ENCODE measurements at places on chromosomes 7 and 10. TPM values are rescaled to one million over a fixed set of nuclear protein-coding genes. Genes with fewer than 3 reads are reported as not detected.
A peak's percentile ranks its signal among the peaks of the same experiment; 100 is the strongest.

DNA sequence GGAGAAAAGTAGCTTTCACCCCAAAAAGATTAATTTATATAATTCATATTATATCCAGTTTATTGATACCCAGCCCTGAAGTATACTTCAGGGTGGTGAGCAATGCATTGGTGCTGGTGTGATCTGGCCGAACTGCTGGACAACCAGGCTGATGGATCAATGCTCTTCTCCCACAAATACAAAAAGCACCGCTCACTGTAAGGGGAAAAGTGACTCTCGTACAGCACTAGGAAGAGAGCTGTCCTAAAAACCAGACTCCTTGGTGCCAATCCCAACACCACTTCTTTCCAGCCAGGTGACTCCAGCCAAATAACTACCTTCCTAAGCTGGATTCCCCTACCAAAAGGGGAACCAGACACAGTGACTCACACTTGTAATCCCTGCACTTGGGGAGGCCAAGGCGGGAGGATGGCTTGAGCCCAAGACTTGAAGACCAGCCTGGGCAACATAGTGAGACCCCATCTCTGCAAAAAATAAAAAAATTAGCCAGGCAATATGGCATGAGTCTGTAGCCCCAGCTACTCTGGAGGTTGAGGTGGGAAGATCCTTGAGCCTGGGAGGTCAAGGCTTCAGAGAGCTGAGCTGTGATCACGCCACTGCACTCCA, 13.1 kb upstream of the TNPO3 start:
- no peak for DNase-seq

DNA sequence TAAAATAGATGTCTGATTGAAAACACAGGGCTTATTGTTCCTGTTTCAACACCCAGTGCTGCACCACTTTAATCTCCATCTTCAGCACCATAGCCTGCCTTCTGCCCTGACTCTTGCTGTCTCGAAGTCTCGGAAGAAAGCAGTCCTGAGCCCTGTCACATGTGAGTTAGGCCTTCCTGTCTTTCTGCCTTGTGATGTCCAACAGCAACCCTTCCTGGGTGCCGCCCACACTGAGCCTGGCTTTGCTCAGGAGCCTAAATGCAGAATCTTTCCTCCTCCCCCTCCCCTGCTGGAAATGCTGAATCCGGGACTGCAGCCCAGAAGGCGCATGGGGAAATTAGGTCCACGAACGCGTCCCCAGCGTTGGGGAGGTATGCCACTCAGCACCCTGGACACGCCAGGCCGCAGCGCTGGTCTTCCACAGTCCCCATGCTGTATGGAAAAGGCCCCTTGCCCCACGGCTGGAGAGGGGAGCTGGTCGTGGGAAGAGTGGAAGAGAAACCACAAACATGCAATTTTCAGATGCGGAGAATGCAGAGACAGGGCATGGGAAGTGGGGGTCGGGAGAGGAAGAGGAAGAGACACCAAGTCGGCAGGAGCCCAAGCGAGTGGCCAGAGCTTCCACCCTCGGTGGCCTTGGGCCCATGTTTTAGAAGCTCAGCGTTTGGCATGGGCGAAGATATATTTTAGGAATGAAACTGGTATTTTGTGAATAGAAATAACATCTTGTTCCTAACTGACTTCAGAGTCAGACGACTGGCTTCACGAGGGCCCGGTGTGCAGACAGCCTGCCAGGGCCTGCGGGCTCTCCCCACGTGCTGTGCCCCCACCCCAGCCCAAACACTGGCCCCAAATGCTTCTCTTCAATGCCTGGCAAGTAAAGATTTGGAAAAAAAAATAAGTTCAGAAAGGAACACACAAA, 656.1 kb upstream of the FOXK1 start:
- DNase-seq = no peak

- no peak for DNase-seq
These were observed 36.0 kb upstream of the SEMA3E start for GRCh38 chr7:83684928-83685327.

DNA sequence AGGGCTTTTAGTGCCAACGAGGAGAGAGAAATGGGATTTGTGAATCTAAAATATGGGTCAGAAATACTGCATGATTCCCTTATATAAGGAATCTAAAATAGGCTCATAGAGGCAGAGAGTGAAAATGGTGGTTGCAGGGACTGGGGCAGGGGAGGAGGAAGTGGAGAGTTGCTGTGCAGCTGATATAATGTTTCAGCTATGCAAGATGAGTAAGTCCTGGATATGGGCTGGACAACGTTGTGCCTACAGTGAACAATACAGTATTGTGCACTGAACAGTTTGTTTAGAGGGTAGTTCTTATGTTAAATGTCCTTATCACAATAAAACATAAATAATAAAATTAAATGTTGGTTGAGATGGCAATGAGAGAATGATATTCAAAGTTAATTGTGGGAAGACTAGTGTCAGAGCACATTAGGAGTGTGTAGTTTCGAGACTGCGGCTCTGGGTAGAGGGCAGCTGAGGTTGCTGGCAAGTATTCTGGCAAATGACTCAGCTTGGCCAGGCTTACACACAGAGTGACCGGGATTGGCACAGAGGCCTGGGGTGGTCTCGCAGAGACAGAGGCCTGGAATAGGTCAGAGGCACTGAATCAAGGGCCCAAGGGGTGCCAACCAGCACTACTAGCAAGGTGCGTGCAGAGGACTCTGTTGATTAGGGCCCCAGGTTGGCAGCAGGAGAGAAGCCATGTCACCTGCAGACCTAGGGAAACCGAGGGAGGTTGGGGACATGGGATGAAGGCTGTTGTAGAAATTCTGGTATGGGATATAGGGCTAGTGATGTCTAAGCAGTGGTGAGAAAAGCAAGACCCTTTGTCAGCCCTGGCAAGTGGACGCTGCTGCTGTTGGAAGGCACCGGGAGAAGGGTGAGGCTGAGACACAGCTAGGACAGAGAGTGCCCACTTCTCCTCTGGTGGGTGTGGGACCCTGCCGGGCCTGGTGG, 2.8 kb upstream of the DEPP1 start:
- no peak for DNase-seq

DNA sequence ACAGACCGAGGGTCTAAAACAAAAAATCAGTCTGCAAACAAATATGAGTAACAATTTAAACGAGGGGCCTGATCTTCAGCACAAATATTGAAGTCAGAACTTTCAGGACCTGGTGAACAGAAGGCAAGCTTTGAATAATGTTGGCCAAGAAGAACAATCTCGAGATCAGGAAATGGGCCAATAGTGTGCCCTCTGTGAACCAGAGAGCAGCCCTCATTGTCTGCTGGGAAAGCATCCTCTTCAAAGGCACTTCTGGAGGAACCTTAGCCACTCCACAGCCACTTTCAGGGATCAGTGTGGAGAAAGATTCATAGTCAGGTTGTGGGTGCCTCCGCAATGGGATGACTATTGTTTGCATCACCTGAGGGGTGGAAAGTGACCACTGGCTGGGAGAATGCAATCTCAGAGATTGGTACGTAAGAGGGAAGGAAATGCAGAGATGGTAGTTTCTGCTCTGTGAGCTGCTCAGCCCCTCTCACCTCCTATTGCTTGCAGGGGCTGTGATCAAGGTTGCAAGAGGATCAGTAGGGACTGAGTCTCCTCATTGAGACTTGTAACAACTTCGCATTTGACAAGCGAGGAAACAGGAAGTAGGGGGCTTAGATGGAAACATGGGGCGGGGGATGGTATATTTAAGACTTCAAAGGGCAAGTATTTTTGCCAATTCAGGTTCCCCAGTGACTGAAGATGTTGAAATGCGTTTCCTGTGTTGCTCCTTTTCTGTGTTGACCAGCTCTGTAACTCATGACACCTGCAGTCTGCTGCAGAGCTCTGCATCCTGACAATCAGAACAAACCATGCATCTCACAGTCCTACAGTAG, 28.4 kb upstream of the IFRD1 start:
- DNase-seq = peak; percentile 29

The GNAT3 gene
- total RNA-seq = not detected

DNA sequence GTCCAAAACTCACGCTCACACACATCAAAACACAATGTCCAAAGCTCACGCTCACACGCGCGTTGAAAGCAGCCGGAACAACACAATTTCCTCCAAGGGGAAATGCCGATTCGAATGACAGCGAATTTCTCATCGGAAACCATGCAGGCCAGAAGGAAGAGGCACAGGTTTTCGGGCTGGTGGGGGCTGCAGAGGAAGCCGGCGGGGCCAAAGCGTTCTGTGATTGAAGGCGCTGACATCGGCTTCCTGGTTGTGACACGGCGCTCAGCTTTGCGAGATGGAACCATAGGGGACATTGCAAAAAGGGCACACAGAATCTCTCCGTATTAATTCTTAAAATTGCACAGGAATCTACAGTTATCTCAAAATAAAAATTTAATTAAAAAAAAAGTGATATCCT, 61.3 kb downstream of the FOXL3 start:
- no peak for DNase-seq

The SRPK2 gene
- 43.9 TPM for total RNA-seq

DNA sequence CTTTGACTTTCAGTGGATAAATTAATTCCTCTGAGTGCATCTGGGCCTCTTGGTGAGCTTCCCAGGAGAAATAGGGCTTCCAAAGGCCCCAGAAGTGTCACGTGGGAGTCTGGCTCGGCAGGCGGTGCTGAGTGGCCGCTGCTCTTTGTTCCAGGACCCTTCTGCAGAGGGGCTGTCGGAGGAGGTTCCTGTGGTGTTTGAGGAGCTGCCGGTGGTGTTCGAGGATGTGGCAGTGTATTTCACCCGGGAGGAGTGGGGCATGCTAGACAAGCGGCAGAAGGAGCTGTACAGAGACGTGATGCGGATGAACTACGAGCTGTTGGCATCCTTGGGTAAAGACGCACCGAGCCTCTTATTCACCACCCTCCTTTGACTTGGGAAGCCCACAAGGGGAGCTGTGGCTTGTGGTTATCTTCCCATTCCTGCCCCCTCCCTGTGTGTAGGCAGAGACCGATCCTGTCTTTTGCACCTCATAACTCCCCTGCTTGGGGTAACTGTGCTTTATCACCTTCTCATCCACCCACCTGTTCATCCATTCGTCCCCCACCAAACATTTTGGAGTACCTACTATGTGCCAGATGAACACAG, 11.9 kb downstream of the ZNF862 start:
- no peak for DNase-seq

DNA sequence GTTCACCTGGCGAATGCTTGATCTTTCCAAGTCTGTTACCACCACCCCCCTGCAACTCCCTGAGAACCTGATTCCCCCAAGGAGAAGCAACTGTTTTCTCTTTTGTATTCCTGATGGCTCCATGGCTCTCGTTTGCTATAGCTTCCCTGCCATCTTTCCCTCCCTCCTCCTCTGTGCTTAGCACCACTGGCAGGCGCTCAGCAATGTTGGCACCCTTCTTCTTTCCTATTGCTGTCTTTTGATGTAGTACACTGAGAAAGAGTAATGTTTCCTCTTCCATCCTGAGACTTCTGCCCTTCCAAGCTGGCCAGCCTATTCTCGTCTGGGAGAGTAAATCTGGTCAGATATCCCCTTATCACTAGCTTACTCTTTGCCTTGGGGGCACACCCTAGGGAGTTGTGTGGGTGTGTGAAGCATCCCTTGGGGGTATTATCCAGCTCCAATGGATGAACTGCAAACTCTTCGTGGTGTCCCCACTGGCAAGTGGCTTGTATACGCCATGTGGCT, 74.0 kb downstream of the BMPER start:
- no peak for DNase-seq

DNA sequence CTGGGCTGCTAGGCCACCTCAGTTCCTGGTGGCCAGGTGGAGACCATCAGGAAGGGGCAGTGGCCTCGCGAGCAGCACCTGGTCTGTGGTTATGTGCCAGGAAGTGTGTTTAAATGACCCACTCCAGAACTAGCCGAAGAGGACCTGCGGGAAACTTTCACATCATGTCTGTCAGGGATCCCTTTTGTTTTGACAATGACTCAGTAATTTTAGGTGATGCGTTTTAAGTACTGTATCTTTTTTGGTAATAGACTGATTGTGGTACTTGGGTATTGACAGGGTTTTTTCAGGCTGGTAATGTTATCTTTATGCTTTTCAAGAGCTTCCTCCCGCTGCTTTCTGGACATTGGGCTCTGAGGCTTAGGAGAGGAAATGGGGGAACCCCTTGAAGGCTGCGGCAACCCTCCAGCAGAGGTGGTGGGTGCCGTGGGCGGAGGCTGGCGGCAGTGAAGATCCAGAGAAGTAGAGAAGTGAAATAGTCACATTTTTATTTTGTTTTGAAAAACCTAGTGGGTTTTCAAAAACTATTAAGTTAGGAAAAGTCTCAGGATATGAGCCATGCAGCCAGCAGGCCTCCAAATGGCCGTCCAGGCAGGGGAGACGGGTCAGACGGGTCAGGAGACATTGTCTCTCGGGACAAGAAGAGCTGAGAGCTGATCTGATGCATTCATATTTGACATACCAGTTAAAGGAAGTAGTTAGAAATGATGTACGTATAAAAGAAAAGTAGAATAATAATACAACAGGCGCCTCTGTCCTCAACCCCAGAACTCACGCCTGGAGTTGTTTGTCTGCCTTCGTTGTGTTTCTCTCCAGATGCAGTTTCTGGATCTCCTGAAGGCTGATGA, 27.7 kb downstream of the PPP2R2D start:
- peak; percentile 61 for DNase-seq

DNA sequence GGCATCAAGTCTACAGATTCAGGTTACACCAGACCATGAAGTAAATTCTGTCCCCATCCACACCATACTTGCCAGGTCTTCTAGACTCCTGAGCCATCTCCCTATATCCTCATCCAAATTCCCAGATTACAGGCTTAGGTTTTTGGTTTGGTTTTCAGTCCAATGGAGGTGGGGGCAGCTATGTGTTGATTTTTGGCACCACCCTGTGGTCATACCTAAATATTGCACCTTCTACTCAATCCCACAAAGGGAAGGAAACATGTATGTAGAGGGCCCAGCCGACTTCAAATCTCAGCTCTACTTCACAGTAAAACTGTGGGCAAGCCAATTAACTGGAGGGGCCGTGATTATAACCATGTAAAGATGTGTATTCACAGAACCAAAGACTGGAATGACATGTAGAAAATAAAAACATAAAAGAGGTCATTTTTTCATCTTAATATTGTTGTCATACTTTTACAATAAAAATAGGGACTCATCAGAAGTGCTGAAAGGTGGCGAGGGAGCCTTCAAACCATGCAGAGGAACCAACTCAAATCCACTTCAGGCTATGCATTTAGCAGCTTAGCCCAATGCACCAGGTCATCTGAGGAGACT, 19.8 kb downstream of the ERCC6 start:
- DNase-seq = no peak

- no peak for DNase-seq
These were observed 95.5 kb downstream of the SGMS1 start for GRCh38 chr10:50528206-50528605.

- DNase-seq = no peak
These were observed 31.3 kb downstream of the KIN start for GRCh38 chr10:7756360-7756992.

GRCh38 chr10:62016623-62017490, 115.4 kb downstream of the ARID5B start:
- DNase-seq = no peak

The EIF3B gene
- 129 TPM for total RNA-seq

DNA sequence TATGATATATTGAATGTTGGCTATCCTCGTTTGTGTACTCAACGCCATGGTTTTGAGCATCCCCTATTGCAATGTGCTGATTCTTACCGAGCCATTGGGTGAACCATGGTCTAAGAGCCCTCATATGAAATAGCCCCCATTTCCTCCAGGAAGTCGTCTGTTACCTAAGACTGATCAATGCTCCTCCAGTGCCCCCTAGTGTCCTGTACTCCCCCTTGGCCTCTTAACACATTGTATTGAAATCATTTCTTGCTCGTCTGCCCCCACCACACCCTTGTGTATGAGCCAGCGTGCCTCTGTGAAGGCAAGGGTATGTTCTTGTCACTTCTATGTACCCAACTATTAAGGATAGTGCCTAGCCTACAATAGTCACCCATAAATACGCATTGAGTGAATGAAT, 11.2 kb upstream of the SLC35B4 start:
- peak; percentile 22 for DNase-seq

GRCh38 chr10:129056734-129057689, 410.0 kb upstream of the MGMT start:
- DNase-seq = no peak
